ENCODE measurements at places on chromosomes 11 and 22.

GRCh38 chr22:36347094-36347493, 40.7 kb downstream of the MYH9 start:
- no peak for DNase-seq

GRCh38 chr22:48829908-48830307, 997.8 kb downstream of the BRD1 start:
- DNase-seq = no peak

DNA sequence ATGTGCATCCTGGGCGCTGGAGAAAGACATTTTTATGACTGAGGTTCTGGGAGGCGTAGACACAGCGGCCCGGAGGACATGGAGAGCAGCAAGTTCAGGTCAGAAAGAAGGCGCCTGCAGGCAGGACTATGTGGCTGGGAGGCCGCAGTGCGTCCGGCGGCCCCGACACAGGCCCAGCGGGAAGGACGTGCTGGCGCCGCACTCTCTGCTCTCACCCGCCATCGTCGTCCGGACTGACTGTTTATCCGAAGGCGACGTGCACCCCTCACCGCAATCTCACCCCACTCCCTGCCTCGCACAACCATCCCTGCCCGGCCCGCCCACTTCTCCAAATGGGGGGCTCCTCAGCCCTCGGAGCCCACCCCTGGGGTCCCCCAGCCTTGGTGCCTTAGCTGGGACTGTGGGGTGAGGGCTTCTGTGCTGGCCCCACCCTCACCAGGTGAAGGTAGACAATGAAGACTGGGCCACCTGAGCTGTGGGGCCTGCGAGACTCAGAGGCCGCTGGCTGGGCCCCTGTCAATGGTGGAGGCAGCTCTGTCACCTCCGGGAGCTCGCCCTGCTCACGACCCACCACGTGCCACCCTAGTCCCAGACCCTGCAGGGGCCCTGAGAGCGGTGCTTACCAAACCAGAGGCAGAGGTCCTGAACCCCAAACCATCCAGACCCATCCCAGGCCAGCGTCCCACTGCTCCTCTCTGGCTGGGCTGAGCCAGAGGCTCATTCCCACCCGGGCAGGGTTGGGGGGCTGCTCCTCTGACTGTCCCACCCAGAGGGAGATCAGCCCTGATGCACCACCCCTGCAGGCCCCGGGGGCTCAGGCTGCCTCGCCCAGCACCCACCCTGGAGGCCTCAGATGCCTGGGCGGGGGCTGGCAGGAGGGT, 16.2 kb upstream of the MUC5B start:
- no peak for DNase-seq

- DNase-seq = no peak
Measured at GRCh38 chr22:49763696-49764095, 64.0 kb downstream of the BRD1 start.

DNA sequence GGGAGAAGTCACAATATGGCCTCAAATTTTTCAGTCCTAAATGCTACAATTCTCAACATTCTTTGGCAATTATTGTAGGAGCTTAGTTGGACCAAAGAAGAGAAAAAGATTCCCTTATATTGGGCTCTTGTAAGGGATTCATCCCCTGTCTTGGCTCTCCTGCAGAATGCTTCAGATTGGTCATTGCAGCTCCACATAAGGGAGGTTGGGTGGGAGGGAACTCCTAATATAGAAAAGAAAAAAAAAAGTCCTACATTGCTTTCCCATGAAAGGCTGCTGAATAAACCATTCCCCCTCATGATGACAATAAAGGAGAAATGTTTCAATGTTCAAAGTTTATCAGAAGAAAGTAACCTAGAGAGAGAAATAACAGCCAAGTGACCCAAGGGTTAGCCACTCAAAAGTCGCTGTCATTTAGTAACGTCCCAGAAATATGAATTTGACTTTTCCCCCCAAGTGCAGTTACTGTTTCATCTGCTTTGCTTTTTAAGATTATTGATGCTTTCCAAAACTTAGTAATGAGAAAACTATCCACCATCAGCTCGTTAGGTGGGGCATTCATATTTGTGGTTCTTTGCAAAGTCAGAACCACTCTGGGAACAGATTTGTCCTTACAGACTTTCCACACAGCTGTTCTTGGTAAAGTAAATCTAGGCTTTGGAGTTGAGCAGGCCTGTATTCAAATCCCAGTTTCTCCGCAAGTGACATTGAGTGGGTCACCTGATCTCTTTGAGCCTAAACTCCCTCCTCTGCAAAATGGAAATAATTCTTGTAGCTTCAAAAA, 5.0 kb upstream of the SLC1A2 start:
- no peak for DNase-seq

- no peak for DNase-seq
Measured at GRCh38 chr11:33211153-33211552, 46.0 kb upstream of the HIPK3 start.

Data from renal cortical epithelial cell (primary cell).